ENCODE measurements at places on chromosomes 2 and 18.

DNA sequence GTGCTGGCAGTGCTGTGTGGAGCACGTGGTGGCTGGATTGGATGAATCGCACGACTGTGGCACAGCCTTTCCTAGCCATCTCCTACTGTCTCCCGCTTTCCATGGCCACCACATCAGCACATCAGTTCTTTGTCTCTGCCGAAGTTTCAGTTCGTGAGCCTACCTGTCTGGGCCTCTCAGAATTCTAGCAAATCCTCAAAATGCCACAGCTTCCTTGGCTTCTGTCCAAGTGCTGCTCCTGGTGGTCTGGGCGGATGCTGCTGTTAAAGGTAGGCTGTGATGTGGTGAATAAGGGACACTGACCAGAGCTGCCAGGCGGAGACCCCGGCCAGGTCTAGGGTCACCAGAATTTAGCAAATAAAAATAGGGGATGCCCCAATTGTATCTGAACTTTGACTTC lies 237.4 kb downstream of the LPIN1 start:
- DNase-seq = no peak

DNA sequence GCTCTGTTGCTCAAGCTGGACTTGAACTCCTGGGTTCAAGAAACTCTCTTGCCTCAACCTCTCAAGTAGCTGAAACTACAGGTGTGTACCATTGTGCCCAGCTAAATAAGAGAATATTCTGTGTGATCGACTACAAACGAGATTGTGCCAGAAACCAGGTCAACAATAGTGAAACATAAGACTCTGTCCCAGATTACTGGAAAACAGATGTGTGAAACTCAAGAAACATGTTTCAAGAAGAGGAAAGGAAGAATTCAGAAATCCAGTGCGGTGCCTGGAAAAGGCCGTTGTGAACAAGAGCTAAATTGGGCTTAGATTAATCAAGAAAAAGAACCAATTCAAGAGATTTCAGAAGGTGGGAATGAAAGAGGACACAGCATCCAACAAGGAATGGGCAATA lies 23.4 kb upstream of the STAT1 start:
- DNase-seq = no peak

GRCh38 chr2:100957996-100958653 lies 44.0 kb upstream of the RPL31 start:
- DNase-seq = no peak

DNA sequence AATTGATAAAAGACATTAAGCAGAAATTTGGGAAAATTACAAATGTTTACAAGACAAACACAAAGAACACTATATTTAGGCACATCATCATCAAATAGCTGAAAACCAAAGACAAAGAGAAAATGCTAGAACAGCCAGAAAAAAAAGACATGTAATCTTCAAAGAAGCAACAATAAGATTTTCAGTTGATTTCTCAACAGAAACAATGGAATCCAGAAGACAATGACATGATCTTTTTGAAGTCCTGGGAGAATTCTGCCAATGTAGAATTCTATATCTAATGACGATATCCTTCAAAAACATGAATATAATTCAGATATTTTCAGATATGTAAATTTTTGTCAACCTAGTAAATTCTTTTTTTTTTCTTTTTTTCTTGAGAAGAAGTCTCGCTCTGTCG lies 179.0 kb downstream of the PTPRM start:
- no peak for DNase-seq

DNA sequence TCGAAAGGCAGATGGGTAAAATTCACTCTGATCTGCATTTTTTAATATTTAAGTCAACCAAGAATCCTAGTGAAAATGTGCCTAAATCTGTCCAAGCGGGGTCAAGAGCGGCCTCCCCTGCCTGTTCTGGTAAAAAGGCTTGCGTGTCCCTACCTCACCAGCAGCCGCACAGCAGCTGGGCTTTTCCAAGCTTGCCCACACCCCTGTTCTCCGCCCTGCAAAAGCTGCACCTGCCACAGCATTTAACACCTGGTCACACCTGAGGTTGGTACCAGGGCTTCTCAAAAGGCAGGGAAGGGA lies 25.8 kb upstream of the TMEM182 start:
- no peak for DNase-seq
